ENCODE measurements at places on chromosomes 1 and 21. TPM values are rescaled to one million over a fixed set of nuclear protein-coding genes. Genes with fewer than 3 reads are reported as not detected.

PCBP3 gene
- total RNA-seq = 27.7 TPM

CD5L gene
- 0.27 TPM for total RNA-seq

S100PBP gene
- 58.4 TPM for total RNA-seq

FMO4 gene
- 2.4 TPM for total RNA-seq

RGS7 gene
- total RNA-seq = 12.5 TPM

CHIA gene
- total RNA-seq = not detected

ATP6V0B gene
- total RNA-seq = 89.9 TPM

ACTN2 gene
- 4.0 TPM for total RNA-seq

AMY1C gene
- not detected for total RNA-seq

- no peak for DNase-seq
Observed at GRCh38 chr1:180168786-180169639, 14.3 kb downstream of the QSOX1 start.

DNA sequence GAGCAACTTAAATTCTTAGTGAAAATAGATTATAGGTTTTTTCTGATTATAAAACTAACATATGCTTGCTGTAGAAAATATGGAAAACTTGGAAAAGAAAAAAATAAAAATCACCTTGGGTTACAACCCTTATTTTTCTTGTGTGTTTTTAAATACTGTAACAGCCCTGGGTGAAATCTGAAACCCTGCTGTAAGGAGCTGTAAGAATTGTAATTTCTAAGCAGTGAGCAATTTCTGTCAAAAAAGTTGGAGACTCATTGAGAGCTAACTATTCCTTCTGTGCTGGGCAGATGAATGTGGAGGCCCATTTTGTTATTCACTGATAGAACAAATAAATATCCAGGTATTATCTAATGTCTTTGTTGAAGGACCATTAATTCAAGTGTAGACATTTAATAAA lies 42.6 kb downstream of the ADCY10 start:
- DNase-seq = no peak

- DNase-seq = no peak
Observed at GRCh38 chr1:39952359-39953110, 2.4 kb upstream of the MFSD2A start.

DNA sequence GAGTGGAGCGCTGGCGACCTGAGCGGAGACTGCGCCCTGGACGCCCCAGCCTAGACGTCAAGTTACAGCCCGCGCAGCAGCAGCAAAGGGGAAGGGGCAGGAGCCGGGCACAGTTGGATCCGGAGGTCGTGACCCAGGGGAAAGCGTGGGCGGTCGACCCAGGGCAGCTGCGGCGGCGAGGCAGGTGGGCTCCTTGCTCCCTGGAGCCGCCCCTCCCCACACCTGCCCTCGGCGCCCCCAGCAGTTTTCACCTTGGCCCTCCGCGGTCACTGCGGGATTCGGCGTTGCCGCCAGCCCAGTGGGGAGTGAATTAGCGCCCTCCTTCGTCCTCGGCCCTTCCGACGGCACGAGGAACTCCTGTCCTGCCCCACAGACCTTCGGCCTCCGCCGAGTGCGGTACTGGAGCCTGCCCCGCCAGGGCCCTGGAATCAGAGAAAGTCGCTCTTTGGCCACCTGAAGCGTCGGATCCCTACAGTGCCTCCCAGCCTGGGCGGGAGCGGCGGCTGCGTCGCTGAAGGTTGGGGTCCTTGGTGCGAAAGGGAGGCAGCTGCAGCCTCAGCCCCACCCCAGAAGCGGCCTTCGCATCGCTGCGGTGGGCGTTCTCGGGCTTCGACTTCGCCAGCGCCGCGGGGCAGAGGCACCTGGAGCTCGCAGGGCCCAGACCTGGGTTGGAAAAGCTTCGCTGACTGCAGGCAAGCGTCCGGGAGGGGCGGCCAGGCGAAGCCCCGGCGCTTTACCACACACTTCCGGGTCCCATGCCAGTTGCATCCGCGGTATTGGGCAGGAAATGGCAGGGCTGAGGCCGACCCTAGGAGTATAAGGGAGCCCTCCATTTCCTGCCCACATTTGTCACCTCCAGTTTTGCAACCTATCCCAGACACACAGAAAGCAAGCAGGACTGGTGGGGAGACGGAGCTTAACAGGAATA lies 4.2 kb downstream of the TFAP2E start:
- DNase-seq = no peak

DNA sequence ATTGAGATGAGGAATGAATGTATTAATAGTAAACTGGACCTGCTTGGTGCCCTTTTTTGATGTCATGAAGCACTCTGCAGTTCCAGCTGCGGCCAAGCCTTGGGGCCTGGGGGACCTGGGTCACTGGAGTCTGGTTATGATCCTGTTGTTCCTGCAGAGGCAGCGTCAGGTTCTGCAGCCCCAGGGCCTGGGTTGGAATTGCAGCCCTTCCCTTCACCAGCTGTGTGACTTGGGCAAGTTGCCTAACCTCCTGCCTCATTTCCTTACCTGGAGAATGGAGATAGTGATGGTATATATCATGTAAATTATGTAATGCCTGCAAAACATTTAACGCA lies 9.1 kb upstream of the ATP5PO start:
- no peak for DNase-seq

DNA sequence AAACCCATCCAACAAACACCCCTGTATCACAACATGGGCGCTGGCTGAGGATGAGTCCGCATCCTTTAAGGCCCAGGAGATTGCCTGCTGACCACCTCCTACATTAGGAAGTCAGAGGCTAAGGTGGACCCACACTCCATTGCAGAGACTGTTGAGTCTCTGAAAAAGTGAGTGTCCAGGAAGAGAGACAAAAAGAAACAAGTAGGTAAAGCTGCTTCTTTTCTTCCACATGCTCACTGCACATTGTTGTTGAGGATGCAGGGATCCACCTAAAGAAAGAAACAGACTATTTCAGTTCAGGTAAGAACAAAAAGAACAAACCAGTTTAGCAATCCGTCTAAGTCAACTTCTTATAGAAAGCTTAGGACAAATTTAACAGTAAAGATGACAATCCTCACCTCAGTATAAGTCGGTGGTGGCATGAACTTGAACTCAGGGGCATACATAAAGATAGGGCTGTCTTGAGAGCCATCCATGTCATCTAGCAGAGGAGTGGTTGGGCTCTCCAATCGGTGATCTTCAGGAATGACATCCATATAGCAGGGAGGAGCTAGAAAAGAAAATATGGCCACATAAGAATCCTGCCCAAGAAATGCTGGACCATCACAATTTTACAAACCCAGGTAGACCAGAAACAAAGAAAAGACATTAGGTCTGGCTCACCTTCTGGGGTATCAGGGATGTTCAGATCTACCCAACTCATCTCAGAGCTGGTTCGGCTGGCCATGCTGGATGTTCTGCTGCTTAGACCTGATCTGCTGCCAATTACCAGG lies 2.6 kb downstream of the TXNIP start:
- no peak for DNase-seq

- DNase-seq = peak; percentile 92
Observed at GRCh38 chr1:244835276-244836134, at the start of gene COX20. TSS of gene COX20 (plus strand) at chr1:244835658. CDS start at chr1:244835715, 57 bp downstream.

GRCh38 chr1:18085387-18086074 lies 22.1 kb upstream of the IGSF21 start:
- no peak for DNase-seq

GRCh38 chr1:227941509-227942020 lies 6.2 kb downstream of the WNT9A start:
- DNase-seq = no peak

DNA sequence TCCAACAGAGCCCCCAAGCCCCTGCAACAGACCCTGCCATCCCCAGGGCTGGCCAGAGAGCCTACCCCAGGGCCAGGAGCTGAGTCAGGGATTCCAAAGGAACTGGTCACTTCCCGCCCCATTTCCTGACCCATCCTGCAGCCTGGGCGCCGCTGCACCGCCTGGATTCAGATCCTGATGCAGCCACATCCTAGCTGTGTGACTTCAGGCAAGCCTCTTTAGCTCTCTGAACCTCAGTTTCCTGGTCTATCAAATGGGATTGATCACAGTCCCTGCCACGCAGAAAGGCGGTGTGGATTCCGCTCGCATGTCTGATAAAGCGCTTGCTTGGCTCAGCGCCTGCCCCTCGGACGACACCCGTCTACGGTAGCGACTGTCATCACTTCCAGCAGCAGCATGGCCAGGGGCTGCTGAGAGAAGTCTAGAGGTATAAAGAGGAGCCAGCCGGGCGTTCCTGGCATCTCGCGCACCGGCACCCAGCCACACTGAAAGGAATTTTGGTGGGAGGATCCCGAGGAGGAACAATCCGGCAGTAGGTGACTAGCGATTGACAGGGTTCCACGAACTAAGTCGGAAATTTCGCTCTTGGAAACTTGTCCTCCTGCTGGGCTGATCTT lies 10.1 kb downstream of the EPHA2 start:
- DNase-seq = no peak

- no peak for DNase-seq
Observed at GRCh38 chr1:102872526-102872925, 235.8 kb downstream of the COL11A1 start.

GRCh38 chr1:245768596-245768995 lies 613.8 kb downstream of the KIF26B start:
- DNase-seq = no peak

DNA sequence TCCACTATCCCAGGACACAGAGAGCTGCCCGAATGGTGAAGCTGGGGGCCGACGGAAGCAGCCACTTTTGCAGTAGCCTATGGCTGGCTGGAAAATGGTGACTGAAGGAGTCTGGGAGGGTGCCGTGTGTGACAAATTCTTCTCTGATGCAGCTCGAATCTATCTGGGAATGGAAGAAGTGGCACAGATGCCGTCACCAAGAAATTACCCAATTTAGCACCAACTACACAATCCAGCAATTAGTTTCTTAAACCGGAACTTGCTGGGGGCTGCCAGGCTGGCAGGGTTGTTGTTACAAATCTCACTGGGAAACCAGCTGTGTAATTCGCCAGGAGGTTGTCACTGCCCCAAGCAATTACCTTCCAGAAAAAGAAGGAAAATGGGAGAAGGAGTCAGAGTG lies 18.0 kb downstream of the DLGAP3 start:
- no peak for DNase-seq

DNA sequence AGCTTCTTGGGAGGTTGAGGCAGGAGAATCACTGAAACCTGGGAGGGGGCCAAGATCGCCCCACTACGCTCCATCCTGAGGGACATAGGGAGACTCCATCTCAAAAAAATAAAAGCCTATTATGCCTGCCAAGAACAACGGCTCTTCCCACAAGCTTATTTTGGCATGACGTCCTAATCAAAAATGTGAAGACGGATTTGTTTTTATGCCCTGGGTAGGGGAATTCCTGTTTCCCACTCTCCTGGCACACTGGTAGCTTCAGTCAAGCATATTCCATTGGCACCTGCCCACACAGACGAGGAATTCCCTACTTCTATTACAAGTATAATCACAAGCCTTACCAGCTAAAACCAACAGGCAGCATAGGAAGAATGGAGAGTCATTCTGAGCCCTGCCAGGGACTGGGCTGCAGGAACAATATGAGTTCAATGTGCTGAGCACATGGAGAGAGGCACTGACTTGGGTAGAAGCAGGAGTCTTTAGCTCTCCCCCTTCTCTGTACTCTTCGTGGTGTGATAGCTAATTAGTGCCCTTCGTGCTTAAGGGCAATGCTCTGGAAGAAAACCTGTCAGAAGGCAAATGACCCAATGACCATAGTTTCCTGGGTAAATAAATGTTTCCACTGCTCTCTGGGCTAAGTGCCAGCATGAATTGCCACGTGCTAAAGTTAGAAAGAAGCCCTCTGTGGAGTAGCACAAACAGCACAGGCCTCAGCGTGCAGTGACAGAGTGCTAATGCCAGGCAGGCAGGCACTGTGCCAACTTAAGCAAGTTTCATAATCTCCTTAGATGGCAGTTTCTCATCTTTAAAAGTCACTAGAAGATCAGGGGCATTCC lies 16.8 kb downstream of the TNFSF4 start:
- peak; percentile 21 for DNase-seq

GRCh38 chr1:77687519-77687906 lies 5.1 kb upstream of the ZZZ3 start:
- DNase-seq = no peak

DNA sequence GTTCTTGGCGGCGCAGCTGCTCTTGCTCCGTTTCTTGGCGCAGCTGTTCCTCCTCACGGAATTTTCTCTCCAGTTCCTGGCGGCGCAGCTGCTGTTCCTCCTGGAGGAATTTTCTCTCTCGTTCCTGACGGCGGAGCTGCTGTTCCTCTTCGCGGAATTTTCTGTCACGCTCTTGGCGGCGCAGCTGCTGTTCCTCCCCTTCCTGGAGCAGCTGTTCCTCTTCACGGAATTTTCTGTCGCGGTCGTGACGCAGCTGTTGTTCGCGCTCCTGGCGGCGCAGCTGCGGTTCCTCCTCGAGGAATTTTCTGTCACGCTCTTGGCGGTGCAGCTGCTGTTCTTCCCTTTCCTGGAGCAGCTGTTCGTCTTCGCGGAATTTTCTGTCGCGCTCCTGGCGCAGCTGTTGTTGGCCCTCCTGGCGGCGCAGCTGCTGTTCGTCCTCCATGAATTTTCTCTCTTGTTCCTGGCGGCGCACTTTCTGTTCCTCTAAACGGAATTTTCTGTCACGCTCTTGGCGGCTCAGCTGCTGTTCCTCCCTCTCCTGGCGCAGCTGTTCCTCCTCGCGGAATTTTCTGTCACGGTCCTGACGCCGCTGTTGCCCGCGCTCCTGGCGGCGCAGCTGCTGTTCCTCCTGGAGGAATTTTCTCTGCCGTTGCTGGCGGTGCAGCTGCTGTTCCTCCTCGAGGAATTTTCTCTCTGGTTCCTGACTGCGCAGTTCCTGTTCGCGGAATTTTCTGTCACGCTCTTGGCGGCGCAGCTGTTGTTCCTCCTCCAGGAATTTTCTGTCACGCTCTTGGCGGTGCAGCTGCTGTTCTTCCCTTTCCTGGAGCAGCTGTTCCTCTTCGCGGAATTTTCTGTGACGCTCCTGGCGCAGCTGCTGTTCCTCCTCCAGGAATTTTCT lies 7.0 kb downstream of the TCHH start:
- DNase-seq = no peak

- no peak for DNase-seq
Observed at GRCh38 chr1:160360227-160360695, 6.6 kb upstream of the NHLH1 start.

DNA sequence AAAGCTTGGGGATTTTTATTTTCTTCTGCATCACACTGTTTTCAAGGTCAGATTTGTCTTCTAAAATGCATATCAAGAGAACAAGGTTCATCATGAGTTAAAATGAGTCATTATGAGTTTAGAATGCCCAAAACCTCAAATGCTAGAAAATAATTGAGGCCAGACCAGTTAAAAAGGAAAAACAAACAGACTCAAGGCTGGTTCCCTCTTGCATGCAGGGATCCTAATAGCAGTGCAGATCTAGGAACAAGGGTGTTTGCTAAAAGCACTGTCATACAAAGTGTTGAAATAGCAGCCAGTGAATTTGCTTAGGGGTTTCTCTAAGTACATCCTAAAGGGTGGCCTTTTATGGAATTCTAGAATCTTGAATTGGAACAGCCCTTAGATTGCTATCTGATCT lies 15.3 kb downstream of the BEND5 start:
- DNase-seq = no peak

DNA sequence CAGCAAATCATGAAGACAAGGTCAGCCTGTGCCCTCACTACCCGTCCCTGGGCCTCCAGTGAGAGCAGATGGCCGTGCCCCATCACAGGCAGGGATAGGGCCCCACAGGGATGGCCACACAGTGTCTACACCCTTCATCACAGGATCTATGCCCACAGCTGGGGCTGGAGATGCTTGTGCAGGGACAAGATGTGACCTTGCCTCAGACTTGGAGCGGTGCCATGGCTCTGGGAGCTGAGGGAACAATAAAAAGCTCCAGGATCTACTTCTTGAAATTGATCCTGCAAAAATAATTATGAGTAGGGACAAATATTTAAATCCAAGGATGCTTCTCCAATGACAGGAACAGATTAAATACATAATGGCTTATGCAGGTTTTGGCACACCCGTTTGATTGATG lies 25.4 kb upstream of the TCEA3 start:
- no peak for DNase-seq

- no peak for DNase-seq
Observed at GRCh38 chr1:116494745-116495144, 76.1 kb downstream of the CD58 start.

GRCh38 chr1:234400773-234401172 lies 27.5 kb downstream of the COA6 start:
- DNase-seq = no peak
